ENCODE measurements at places on chromosomes 6 and 20. TPM values are rescaled to one million over a fixed set of nuclear protein-coding genes. Genes with fewer than 3 reads are reported as not detected.

NEURL2 gene
- polyA plus RNA-seq: 11.8 TPM

GRCh38 chr6:44680202-44680720, 292.8 kb downstream of the CDC5L start:
- DNase-seq: no peak
- no peak overlapping the region for H3K4me3 ChIP-seq
- no peaks in the 10 kb centered on the region for H3K4me1 ChIP-seq
- no peaks in the 10 kb centered on the region for H3K27me3 ChIP-seq
- no peak overlapping the region for H3K27ac ChIP-seq

DNA sequence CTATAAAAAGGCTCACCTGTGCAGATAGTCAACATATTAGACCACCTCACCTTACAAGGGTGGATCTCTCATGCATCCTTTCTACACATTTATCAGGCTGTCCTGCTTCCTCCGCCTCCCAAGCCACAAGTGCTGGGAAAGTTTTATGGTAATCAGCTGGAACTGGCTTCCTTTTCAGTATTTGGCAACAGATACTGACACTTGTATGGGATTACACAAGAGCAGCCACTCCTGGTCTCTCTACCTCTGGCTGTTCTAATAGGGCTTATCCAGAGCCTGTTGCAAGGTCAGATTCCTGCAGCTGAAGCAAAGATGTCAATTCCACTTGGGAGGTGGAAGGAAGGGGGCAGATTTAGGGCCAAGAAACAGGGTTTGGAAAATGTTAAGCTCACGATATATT, 503 bp upstream of the GPLD1 start:
- no peaks in the 10 kb centered on the region for H3K36me3 ChIP-seq
- no peaks in the 10 kb centered on the region for H3K27me3 ChIP-seq
- no peak overlapping the region for H3K4me3 ChIP-seq
- no peak overlapping the region for H3K27ac ChIP-seq
- H3K4me1 ChIP-seq: peaks cover 3% of the 10 kb centered on the region

DNA sequence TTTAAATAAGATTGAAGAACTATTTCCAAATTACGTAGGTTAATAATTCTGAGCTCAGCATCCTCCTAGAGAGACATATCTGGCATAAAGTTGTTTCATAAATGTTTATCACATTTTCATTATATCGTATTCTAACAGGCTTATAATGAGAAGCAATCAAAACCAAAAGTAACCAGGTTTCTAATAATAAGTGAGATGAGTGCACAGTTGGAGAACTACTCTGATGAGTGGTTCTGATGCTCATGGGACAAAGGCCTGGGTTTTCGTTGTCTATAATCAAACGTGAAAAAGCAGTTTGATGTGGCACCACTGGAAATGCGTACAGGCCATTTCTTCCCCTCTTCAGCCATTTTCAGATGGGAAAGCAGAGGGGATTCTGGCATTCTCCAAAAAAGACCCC, 4.7 kb upstream of the SERPINB6 start:
- no peak overlapping the region for H3K27ac ChIP-seq
- H3K4me1 ChIP-seq: peaks cover 8% of the 10 kb centered on the region
- no peak overlapping the region for H3K4me3 ChIP-seq

- H3K4me3 ChIP-seq: no peak overlapping the region
- H3K36me3 ChIP-seq: no peaks in the 10 kb centered on the region
- no peaks in the 10 kb centered on the region for H3K27me3 ChIP-seq
- H3K4me1 ChIP-seq: peaks cover 6% of the 10 kb centered on the region
- DNase-seq: peak; percentile 45
These were observed 77.1 kb downstream of the NINL start for GRCh38 chr20:25508083-25508770.
